ENCODE measurements at places on chromosomes 4 and X.

DNA sequence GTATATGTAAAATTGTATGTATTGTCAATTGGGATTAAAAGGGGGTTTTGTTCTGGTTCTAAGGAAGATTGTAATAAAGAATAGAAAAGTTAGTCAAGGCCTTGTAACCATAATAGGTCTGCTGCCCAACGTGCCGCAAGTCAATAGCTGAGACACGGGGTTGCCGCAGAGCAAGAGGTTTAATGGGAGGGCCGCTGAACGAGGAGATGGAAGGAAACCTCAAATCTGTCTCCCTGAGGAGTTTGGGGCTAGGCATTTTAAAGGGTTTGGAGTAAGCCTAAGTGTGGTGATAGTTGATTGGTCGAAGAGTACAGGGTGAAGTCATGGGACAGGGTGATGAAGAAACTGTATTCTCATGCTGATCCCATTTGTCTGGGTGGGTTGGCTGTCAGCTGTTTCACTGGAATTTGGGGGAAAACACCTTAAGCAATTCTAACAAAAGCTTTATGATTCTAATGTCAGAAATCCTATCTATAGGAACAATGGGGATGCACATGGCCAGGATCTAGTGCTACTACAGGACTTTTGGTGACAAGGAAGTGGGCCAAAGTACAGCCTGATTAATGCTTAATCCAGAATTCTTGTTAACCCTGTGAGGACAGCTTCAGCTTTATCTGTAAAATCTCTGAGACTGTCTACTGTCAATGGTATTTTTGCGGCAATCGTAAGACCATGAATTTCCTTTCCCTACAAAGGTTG lies 86.9 kb downstream of the RELL1 start:
- no peak for DNase-seq

DNA sequence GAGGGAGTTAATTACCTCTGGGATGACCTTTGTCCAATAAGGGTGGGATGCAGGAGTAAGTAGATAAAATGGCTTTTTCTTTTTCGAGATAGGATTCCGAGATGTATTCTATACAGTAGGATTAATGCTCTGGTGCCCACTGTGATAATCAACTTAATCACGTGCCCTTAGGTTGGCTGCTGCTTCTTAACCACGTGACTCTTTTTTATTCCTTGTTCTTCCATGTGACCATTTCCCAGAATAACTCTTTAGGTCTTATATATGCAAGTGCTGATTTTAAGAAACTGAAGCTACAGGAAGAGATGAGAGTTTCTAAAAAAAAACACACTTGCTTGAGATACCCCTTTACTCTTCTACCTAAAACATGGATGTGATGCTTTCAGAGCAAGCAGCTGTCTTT lies 1628.9 kb downstream of the PCDH7 start:
- DNase-seq: no peak

- DNase-seq: no peak
Observed at GRCh38 chr4:109332926-109333464, 30.5 kb upstream of the COL25A1 start.

DNA sequence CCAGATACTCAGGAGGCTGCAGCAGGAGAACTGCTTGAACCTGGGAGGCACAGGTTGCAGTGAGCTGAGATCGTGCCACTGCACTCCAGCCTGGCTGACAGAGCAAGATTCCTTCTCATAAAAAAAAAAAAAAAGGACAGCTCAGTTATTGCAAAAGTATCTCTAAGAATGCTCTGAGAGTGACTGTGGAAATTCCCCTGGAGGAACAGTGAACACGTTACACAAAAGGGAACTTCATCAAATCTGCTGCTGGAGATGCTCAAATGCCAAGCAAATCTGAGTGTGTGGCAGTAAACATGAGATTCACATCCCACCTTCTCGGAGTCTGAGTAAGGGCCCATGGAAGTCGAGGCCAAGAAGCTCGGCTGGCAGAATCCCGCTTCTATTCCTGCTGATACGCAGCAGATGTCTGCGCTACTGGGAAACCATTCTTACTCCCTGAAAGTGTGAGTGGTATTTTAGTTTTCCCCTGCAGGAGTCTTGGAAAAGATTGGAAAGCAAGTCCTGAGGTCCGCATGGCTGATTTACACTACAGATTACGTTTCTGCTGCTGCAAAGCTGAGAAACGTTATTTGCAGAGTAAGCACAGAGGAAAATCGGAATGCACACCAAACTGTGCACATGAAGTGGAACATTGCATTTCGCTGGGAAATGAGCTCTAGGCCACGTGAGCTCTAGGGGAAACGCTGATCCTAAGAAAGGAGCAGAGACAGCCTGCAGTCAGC lies 162.9 kb downstream of the NSUN7 start:
- no peak for DNase-seq

DNA sequence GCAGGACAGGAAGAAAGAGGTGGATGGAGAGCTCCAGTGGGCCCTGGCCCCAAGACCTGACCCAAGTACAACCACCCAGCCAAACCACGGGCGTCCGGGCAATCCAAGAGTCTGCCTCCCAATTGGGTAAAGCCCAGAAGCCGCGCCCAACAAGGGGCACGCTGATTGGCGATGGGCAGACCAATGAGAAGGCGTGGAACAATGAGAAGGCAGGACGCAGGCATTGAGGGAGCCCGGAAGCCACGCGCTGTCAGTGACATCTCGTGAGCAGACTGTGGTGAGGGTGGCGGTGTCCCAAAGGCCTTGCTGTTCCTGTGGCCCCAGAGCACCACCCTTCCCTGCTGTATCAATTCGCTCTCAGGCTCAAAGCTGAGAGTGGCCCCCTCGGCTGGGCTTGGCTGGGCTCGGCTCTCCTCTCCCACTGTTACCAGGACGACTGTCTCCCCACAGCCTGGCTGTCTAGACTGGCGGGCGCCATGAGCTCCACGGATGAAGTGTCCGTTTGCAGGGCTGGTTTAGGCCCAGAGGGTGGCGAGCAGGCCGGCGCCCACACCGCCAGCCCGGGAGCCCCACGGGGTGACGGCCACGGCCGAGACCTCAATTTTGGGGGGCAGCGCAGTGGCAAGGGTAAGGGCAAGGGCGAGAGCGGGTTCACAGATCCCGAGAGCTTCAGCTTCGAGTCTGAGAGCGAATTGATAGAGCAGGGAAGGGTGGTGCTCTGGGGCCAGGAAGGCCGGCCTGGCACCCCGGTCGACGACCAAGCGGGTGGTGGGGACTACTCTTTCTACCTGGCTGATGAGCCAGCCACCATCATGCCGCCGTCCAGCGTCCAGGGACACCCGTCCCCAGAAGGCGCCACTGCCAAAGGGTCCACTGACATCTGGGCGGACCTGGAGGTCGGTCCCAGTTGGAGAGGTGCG lies at the start of gene LOC101059915:
Gene LOC101059915, plus strand, starts transcription at position 219 of the 920 bp plus-strand sequence.
- DNase-seq: no peak

DNA sequence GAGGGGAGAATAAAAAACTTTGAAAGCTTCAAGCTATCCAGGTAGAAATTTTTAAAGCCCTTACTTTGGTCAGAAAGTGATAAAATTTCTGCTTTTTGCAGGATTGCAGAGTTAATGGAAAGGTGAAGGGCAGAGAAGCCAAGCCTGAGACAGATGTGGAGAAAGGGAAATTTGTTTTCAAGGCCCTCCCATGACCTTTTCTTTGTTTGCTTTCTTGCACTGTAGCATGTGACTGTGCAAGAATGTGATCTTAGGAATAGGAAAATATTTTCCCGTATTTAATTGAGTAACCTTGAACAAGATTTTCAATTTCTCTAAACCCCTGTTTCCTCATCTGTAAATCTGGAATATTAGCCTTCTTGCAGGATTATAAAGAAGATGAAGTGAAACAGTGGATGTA lies 307.2 kb downstream of the PPARGC1A start:
- no peak for DNase-seq

- no peak for DNase-seq
Observed at GRCh38 chrX:9473708-9474107, 8.8 kb downstream of the TBL1X start.

GRCh38 chr4:5292101-5292500 lies 240.8 kb downstream of the STK32B start:
- DNase-seq: no peak

GRCh38 chr4:93480452-93480851 lies 348.1 kb upstream of the ATOH1 start:
- no peak for DNase-seq

DNA sequence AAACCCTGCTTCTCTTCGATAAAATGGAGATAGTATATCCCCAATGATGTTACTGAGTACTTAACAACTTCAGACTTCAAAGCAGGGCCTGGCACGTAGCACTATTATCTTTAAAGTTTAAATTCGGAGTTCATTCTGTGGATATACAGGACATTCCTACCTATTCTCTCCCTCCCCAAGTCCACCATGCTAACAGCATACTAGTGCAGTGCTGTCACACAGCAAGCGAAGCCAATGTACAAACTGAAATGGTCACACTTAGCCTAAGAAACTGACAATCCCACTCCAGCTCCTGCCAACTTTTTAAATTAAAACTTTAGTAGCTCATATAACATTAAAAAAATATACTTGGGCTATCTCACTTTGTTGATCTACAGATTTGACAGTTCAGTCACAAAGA lies 1.2 kb upstream of the DNAJB14 start:
- no peak for DNase-seq

DNA sequence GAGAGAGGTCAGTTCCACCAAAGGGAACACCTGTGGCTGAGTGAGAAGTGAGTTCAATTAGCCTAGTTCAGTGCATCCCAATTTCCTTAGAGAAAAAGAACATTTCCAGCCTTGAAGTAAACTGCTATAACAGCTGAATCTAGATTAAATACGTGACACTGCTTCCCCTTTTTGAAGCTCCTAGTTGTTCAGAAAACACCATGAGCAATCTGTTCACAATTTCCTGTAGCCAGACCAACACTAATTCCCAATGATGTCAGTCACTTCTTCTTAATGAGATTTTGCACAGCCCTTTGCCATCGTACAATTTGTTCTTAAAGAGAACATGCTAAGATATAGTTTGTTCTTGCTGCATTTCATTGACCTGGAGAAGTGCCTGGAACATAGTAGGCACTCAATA lies 144.6 kb upstream of the EDNRA start:
- no peak for DNase-seq

DNA sequence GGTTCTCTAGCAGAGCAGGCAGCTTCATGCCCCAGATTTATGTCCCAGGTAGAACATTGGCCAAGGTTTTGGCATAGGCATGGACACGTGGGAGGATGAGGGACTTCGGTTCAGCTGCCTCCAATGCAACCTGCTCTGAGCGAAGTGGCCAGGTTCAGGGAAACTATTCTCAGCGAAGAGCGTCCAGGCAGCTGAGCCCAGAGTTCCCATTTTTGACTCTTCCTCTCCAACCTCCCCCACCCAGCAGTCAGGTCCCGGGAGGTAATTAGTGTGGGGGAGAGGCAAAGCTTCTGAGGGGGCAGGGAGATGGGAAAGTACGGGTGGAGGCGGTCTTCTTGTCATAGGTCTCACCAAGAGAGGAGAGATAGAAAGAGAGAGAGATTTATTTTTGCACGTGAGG lies 1.0 kb downstream of the GABRA4 start:
- no peak for DNase-seq

DNA sequence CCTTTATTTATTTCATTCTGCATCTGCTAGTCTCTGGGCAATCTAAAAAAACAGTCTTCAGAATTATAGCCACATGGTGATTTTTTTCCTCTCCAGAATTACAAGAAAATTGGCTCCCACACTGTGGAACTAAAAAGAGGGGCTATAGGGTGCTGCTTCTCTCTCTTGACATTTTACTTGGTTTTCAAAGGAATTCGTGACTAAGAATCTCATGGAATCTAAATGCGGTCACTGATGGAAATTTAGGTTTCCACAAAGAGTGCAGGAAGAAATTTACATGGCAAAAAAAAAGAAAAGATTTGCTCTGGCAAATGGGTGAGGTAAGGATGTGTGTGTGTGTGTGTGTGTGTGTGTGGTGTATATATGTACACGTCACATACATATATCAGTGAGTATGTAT lies 10.2 kb downstream of the ATXN3L start:
- no peak for DNase-seq

- DNase-seq: peak; percentile 43
Observed at GRCh38 chrX:104113222-104113965, 1.1 kb downstream of the ZCCHC18 start.

GRCh38 chr4:55758066-55758465 lies 61.5 kb upstream of the EXOC1L start:
- DNase-seq: no peak

GRCh38 chr4:83369831-83370639 lies 35.4 kb upstream of the HPSE start:
- DNase-seq: peak; percentile 32

GRCh38 chr4:66123190-66123589 lies 452.9 kb upstream of the EPHA5 start:
- DNase-seq: no peak

DNA sequence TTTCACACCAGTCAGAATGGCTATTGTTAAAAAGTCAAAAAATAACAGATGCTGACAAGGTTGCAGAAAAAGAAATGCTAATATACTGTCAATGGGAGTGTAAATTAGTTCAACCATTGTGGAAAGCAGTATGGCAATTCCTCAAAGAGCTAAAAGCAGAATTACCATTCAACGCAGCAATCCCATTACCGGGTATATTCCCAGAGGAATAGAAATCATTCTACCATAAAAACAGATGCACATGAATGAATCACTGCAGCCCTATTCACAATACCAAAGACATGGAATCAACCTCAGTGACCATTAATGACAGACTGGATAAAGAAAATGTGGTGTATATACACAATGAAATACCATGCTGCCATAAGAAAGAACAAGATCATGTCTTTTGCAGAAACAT lies 243.0 kb downstream of the STPG2 start:
- DNase-seq: no peak

DNA sequence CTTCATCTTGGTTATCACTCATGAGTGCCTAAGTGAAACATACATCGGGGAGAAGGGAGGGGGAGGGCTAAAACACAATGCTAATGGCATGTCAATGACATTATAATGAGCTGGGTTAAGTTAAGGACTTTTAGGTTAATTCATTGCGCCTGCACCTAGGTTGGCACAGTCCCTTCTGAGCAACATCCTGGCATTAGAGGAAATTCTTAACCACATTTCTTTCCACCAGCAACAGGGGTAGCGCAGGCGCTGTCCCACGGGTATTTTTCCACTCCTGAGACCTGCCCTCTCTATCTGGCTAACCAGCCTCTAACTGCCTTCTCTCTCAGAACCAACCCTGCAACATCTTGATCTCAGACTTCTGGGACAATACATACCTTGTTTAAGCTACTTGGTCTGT lies 39.0 kb upstream of the PROM1 start:
- no peak for DNase-seq

DNA sequence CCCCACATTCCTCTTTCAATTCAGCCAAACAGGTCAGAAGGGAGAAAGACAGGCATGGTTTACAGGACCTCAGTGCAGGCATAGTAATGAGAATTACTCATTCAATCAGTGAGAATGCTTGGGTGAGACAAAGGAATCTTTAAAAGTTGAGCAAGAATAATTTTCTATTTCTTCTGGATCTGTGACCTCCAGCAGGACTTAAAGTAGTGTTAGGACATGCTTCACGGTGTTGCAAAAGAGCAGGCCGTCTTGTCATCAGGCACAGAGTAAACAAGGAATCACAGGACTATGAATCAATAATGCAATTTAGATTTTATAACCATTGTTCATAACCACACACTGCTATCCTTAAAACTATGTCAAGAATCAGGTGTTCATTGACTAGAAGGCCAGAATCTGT lies 130.6 kb upstream of the GLRA2 start:
- no peak for DNase-seq

All from globus pallidus (tissue), 1 donor.